Urinary bladder (tissue), 4 donors: ENCODE measurements at places on chromosomes 11 and 22. TPM values are rescaled to one million over a fixed set of nuclear protein-coding genes. Genes with fewer than 3 reads are reported as not detected.

Gene OR8K3
- not detected for total RNA-seq

Gene GPR83
- 0.16 TPM for total RNA-seq

Gene PHLDB1
- 54.0 TPM for total RNA-seq

Gene LUZP2
- 26.4 TPM for total RNA-seq

Gene SYT12
- 0.26 TPM for total RNA-seq

Gene OR10AG1
- total RNA-seq, result not detected

Gene PNPLA3
- 0.37 TPM for total RNA-seq

Gene CCDC15
- total RNA-seq, result 12.1 TPM

Gene OR5A1
- not detected for total RNA-seq

Gene AP5B1
- total RNA-seq, result 3.0 TPM

Gene SCGB1C1
- total RNA-seq, result not detected

Gene NXPE1
- total RNA-seq, result not detected

Gene BSX
- total RNA-seq, result not detected

Gene NXPE4
- not detected for total RNA-seq

Gene CNTF
- 1.3 TPM for total RNA-seq

Gene LRFN4
- 3.7 TPM for total RNA-seq

Gene XNDC1N
- 20.7 TPM for total RNA-seq

Gene SNX32
- total RNA-seq, result 0.85 TPM

Gene SYNGR1
- total RNA-seq, result 13.3 TPM

Gene CRACR2B
- total RNA-seq, result 5.9 TPM

Gene MS4A8
- total RNA-seq, result 0.53 TPM

Gene AQP11
- total RNA-seq, result 2.5 TPM

Gene NAV2
- 10.6 TPM for total RNA-seq

Gene ALDH3B1
- 4.6 TPM for total RNA-seq

Gene TTC36
- total RNA-seq, result not detected

Gene IGSF22
- 0.21 TPM for total RNA-seq
